Activated naive CD4-positive, alpha-beta T cell (primary cell): ENCODE measurements at places on chromosomes 1 and 21.
A peak's percentile ranks its signal among the peaks of the same experiment; 100 is the strongest.

GRCh38 chr1:40901886-40902852 lies 40.0 kb upstream of the CITED4 start:
- no peak for DNase-seq

- DNase-seq, result no peak
Observed at GRCh38 chr1:38029081-38029681, 16.6 kb downstream of the UTP11 start.

- no peak for DNase-seq
Observed at GRCh38 chr1:85274969-85275453, 1.4 kb downstream of the BCL10 start.

- peak; percentile 24 for DNase-seq
Observed at GRCh38 chr1:210373878-210374599, 45.3 kb downstream of the HHAT start.

- DNase-seq, result no peak
Observed at GRCh38 chr1:193036337-193037047, 22.7 kb downstream of the UCHL5 start.

- DNase-seq, result no peak
Observed at GRCh38 chr1:64540265-64540791, 70.4 kb downstream of the CACHD1 start.

DNA sequence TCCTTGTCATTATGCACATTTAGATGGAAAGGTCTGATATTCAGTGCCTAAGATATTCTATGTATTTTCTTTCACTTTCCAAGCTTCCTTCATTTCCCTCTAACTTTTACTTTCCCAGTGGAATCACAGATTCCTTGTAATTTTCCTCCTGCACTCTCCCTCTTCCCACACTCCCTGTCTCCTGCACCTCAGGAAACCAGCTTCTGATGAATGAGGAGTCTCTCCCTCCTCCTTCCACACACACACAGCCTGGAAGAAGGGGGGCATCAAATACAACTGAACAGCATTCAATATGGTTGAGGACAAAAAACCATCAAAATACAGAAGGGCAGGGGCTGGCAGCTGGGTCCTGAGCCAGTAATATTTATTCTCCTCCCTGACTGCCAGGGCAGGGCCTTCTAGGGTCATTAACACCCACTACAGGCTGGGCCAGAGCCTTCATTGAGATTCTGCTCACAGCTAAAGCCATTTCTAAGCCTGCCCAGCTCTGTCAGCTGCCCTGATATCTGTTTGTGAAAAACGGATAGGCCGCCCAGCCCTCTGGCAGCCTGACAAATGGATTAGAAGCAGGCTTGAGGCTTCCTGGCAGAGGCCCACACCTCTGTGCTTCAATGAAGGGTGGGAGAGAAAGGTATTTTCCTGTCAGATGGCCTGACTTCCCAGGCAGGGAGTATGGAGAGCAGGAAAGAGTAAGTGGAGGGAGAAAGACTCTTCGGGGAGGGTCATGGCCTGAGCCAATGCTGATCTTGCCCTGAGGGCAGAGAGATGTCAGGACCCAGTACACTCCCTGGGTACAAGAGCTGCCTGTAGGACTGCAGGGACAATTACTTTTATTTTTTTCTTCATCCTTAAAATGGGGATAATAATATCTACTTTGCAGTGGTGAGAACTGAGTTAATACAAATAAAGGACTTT lies 138.9 kb upstream of the SPATA6 start:
- no peak for DNase-seq

DNA sequence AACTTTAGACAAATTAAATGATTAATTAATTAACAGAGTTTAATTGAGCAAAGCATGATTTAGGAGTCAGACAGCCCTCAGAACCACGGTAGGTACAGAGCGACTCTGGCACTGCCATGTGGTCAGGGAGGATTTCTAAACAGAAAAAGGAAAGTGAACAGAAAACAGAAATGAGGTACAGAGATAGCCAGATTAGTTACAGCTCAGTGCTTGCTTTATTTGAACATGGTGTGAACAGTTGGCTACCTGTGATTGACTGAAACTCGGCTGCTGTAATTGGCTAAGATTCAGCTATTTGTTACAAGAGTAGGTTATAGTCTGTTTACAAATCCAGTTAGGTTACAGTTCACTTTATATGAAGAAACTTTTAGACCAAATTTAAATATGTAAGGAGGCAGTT lies 163.0 kb upstream of the TNR start:
- DNase-seq, result no peak

DNA sequence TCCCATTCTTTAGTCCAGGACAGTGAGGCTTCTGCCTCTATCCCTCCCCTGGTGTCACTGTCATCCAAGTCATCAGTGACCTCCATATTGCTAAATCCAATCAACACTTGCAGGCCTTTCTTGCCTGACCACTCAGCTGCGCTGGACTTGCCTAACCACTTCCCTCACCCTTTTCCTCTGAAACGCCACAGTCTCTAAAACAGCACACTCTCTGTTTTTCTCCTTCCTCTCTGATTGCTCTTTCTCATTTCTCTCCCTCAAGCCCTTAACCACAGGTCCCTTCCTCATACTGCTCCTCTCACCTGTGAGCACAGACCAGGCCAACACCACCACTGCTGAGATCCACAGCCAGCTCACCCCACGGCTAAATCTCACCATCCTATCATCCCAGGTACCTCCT lies 17.5 kb downstream of the TAL1 start:
- no peak for DNase-seq

DNA sequence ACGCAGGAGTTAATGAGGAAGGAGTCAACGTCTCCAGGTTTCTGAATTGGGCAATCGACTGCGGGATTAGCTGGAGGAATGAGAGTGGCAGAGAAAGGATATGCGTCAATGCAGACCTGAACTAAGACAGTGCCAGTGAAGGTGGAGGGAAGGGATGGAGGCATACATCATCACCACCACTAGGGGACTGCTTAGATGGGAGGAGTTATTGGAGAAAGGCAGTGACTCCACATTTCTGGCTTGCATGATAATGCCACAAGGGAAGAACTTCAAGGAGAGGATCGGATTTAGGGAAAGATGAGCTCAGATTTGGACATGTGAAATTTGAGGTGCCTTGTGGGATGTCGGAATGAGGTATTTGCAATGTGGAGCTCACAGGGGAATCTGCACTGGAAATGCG lies 17.5 kb downstream of the VASH2 start:
- no peak for DNase-seq

DNA sequence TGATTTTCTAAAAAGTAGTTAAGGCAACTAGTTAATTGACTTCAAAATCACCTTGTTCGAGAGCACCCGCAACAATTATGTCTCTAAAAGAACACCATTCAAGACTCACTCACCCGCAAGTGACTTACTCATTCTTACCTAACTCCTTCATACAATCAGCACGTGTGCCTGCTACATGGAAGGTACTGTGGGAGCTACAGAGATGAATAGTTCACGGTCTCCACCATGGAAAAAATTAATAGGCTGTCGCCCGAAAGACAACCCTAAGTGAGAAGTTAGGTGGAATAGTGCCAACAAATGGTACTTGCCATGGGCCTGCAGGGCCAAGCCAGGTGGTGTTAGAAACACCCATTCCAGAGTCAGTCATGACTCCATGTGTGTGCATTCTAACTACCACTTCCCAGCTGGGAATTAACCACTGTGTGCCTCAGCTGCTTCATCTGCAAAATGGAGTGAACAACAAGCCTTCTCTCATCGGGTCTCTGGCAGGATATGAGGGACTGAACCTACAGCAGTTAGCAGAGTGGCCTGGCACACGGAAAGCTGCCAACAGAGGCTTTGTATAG lies 7.1 kb downstream of the SSBP3 start:
- no peak for DNase-seq

DNA sequence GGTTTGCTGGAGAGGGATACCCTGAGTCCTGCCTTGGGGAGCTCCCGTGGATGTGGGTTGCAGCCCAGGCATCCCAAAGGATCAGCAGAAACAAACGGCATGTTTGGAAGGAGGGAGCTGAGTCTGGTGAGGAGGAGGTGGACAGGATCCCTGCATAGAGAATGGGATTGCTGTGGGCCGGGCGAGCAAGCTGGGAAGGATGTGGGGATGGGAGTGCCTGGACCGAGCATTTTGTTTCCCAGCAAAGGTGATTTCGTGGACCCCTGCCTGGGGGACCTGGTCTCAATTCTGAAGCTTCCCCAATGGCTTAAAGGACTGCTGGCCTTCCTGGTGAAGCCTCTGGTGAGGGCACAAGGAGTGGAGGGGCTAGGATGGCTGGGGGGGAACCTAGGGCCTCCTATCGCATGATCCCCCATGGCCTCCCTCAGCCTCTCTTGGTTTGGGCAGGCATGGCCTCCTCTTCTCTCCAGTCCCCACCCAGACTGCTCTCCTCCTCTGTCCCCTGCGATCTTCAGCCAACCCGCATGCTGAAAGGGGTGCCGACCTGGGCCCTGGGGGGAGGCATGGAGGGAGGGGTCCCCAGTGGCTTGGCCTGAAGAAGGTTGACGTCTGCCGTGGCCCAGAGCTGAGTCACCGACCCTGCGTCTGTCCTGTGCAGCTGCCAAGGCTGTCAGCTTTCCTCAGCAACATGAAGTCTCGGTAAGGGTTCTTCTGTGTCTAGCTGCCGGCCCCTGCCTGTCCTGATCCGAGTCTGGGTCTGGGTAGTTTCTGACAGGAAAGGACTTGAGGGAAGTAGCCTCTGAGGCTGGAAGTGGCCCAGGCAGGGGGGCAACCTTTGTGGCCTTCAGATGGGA lies 16.3 kb downstream of the FAAH start:
- no peak for DNase-seq

- DNase-seq, result no peak
Observed at GRCh38 chr1:247459507-247459906, 1.6 kb upstream of the OR2B11 start.
